LHCN-M2 (cell line): ENCODE measurements at places on chromosomes 13 and 19. TPM values are rescaled to one million over a fixed set of nuclear protein-coding genes. Genes with fewer than 3 reads are reported as not detected.

GRCh38 chr13:40344270-40345148 lies 321.9 kb downstream of the FOXO1 start:
- peak; percentile 31 for DNase-seq

DNA sequence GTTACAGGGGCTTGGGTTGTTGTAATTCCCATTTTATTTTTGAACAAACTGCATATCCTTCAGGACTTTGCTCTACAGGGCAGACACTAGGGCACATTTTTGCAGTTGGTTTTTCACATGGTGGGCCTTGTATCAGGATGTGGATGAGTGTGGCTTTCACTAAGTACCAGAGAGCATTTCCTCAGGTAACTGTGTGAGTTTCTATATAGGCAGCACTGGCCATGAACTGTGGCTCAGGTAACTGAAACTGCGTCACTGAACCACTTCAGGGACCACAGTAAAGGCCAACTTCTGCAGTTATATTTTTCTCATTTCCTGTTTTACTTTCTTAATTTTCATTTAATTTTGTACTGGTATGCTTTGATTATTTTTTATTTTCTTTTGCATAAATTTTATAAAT lies 166.5 kb downstream of the ZNF486 start:
- DNase-seq: no peak

DNA sequence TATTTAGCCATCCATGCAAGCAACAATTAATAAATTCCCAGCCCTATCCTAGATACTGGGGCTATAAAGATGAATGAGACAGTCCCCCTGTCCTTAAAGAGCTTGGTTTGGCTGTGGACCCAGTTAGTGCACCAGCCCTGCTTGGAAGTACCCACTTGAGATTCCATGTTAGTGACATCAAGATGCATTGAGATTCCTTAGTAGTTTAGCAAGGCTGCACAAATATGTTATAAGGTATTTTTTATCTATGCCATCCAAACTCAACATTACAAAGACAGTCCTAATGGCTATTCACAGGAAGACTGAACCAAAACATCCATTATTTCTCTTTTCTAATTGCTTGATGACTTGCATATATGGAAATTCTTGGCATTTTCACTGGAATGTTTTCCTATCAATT lies 48.8 kb upstream of the RAP2A start:
- no peak for DNase-seq

DNA sequence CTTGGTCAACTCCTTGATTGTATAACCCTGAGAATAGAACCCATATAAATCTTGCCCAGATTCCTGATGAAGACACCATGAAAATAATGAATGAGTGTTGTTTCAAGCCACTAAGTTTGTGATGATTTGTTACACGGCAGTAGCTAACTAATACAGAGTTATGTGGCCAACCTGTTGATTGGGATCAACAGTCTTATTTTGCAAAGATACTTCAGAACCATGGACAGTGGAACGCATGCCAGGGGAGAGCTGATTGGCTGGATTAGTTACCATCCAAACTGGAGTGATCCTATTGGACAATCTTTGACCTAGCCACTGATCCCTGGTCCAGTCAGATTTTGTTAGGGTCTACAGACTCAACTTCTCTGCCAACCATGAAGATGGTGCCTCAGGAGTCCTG lies 26.6 kb downstream of the CD70 start:
- DNase-seq: peak; percentile 40

DNA sequence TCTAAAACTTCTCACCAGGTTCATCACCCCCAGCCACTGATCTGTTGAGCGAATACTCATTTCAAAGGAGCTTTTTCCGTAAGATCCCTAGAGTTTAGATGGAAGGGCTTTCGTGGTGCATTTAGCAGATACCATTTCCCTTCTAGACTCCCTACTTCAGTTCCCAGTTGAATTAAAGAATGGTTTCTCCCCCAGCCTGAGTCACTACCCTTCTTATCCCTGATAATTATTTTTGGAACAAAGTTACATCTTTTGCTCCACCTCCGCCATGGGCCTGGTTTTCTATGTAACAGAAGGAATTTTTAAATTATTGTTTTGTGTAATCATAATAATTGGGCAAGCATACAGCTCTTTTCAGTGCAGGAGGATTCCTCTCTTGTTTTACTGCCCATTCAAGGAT lies 22.0 kb downstream of the USPL1 start:
- DNase-seq: peak; percentile 48

Gene USHBP1
- not detected in 2 replicates for total RNA-seq

DNA sequence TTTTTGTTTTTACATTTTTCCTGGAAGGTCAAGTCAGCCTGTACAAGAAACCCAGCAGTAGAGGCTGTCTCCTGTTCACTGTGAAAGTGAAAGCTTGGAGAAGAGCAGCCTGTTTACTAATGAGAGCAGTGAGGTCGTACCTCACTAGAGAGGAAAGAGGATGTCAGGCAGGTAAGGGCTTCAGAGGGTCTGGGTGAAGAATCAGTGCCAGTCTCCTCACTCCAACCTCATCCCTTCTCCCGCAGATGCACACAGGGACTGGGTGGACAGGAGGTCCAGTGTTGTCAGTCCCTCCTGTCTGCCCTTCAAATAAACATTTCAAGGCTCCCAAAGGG lies 462.5 kb downstream of the KLF5 start:
- DNase-seq: no peak

DNA sequence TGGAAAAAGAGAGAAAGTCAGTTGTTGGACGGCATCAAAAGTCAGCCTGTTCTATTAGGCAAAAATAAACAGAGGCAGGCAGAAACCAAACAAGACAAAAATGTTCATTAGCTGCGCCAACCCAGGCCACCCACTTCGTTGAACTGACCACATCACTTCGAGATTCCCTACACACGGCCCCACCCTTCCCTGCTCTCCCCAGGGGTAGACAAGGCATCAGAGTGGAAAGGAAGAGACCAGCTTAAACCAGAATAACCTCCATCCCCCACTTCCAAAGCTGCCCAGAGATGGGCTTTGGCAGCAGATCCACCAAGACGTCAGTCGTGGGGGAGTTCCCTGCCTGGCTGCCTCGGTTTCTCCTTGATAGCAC lies 204.6 kb upstream of the TSHZ3 start:
- no peak for DNase-seq

GRCh38 chr13:92513672-92514071 lies 712.9 kb upstream of the GPC6 start:
- no peak for DNase-seq

Gene OR7D2
- total RNA-seq: 0.17 TPM in 1 of 2 replicates, not detected in the other

DNA sequence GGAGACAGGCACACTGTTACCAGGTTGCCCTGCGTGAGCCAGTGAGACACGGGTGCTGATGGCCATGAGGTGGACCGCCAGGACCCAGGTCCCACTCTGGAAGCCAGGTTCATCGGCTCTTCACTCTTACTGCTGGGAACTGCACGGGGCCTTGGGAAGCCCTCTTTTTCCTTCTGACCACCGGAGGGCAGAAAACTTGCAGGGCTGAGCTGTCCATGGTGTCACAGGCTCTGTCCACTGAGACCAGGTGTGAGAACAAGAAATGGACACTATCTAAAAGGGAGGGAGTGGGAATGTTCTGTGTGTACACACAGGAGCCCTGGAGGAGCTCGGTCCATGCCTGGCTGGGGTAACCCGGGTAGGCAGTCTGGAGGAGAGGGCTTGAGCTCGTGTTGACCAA lies 93.4 kb downstream of the UQCRFS1 start:
- DNase-seq: peak; percentile 4

- no peak for DNase-seq
Observed at GRCh38 chr19:49465371-49465770, 8.6 kb upstream of the FLT3LG start.

Gene SMIM7
- total RNA-seq: 97.1 and 97.3 TPM in 2 replicates

DNA sequence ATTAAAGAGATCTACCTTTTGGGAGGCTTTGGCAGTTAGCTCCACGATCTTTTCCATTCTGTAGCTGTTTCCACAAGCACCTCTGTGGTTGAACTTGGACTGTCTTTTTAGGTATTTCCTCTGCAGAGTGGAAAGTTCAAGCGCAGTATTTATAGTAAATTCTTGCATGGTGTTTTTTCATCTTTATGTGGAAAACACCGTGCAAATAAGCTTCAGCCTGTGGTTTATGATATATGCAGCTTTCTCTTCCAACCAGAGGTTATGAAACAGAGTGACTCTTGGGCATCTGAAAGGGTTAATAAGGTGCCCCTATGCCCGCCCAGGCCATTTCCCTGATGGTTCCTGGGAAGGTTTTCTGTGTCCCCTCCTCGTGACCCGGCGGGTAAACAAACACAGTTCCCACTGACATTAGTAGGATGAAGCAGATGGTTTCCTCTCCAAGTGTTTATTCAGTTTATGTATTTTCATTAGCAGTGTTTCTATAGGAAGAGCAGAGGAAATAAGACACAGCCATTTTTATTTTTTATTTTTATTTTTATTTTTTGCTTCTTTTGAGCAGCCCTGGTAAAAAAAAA lies 39.7 kb upstream of the RNF113B start:
- no peak for DNase-seq

GRCh38 chr19:48436586-48436985 lies 9.2 kb upstream of the GRWD1 start:
- no peak for DNase-seq

DNA sequence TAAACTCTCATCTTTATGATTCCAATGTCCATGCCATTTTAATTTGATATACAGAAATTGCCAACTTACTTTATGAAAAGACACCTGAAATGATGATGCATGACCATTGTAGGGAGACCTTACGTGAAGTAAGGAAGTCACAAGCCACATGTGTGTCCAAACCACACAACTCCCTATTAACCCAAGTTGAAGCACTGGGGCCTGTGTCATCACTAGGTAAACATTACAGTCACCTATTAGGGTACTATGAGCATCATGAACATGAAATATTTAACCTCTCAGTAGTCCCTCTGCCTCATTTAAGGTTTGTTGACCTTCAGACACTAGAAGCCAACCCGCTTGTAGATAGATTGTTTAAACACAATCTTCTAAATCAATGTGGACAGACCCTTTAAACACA lies 576.9 kb downstream of the IRS2 start:
- DNase-seq: no peak

DNA sequence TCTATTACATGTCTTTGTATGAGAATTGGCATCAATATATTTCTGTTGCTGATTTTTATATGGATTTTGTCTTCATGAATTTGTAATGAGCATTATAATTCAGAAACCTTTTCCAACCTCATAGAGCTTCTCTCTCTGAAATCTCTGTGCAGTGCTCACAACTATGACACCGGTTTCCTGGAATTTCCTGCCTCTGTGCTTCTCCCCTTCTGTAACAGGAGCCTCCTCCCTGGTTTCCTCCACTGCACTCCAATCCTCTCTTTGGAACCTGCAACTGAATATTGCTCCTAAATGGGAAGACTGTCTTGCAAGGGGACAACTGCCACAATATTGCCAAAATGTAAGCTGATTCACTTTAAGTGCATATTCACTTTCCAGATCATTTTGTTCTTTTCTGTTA lies 1147.9 kb downstream of the UQCRFS1 start:
- DNase-seq: no peak

- DNase-seq: peak; percentile 70
Observed at GRCh38 chr13:50156140-50156539, 140.9 kb downstream of the KCNRG start.

- no peak for DNase-seq
Observed at GRCh38 chr13:109576331-109576813, 210.0 kb downstream of the IRS2 start.

DNA sequence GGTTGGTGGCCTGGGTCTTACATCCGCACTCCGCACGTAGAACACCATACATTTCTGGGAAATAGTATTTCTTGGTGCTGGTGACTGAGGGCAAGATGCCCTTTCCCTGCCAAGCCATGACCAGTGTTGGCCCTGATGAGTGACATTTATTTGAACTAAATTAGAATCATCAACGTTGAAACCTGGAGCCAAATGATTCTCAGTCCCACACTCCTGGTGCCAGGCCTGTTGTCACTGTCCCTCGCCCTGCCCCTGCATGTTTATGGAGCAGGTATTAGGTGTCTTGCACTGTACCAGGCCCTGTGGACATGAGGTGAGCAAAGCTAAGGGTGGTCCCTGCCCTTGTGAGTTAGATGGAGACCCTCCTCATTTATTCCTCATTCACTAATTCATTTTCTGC lies 5.8 kb downstream of the CHST8 start:
- DNase-seq: no peak

DNA sequence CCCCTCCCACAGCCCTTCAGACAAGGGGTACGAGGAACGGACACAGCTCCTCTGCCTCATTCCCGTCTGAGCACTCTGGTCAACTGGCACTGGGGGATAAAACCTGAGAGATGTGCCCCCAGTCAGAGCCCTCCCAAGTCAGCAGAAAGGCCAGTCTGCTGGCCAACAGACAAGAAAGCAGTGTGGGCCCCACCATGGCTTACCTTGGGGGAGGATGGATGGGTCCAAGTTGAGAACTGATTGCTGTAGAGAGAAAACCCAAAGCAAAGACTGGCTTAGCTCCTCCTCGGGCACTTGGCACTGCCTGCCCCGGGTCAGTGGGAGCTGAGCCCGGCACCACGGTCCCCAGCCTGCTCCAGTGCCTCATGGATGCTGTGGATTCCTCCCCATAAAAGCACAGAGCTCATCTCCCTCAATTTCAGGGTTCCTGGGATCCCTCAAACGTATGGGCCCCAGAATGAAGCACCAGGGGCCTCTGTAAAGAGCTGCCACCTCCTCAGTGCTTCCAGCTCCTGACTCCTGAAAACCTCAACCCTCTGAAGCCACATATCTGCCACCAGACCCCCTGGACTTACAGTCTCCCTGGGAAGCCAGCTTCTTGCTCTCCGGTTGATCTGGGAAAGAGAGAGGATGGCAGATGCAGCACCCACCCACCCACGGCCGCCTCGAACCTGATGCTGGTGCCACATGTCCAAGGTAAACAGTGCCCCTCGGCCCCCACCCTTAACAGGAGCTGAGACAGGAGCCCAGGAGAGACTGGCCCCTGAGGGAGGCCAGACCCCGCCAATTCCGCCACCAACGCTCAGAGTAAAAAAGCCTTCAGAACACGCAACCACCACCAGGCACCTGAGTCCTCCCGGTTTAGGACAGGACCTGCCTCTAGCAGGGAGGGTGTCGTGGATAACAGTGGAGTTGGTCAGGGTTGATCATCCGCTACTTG lies 3.3 kb downstream of the KHSRP start:
- no peak for DNase-seq

Gene GFY
- total RNA-seq: not detected in 2 replicates

GRCh38 chr13:85093808-85094207 lies 705.4 kb downstream of the SLITRK6 start:
- no peak for DNase-seq

Gene KIR3DL1
- not detected in 2 replicates for total RNA-seq
